M059J (cell line): ENCODE measurements at places on chromosomes 12 and 14. TPM values are rescaled to one million over a fixed set of nuclear protein-coding genes. Genes with fewer than 3 reads are reported as not detected.

- no peak for DNase-seq
These were observed 16.1 kb upstream of the AICDA start for GRCh38 chr12:8628731-8629130.

DNA sequence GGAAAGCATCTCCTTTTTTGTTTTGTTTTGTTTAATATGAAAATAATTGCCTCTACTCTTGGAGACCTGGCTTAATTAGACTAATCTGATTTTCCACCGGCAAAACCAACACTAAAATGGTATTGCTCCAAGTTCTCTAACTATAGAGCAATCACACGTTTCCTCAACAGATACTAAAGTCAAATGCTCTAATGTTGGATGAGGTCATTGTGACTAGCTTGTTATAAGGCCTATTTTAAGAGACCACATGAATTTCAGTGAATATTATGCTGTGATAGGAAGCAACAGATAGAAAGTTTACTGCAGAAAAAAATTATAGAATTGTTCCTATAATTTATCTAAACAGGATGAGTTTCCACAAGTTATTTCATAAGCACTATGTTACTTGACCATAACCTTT, 3.3 kb upstream of the CCDC196 start:
- DNase-seq = no peak

DNA sequence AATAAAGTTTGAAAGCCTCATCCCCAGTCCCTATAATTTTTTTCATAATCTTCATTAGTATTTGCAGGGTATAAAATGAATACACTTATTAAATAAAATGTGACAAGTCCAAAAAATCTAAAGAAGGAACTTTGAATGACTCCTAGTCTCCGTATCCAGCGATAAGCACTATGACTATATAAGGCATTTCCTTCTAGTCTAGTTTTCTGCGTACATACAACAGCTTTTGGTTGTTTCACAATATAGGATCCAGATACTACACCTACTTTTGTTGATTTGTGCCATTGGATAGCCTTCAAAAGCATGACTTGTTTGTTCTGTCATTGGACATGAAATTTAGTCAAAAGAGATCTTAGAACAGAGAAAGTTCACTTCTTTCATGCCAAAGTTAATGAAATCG, 133.3 kb upstream of the PWP1 start:
- no peak for DNase-seq

DNA sequence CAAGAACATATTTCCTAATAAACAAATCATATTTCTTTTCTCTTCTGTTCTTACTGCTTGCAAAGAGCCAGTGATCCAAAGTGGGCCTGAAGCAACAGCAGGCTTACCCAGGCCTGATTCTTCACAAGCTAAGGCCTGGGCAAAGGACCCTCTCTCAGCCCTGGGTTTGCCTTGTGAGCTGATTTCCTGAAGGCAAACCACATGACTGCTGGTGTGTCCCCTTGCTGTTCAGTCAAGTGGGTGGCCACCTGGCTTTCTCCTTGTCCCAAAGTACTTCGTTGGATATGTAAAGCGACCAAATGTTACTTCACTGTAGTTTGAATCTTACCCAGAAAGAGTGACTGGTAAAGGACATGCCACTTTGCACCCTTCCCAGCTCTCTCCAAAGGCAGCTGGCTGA, 392.9 kb downstream of the ZFP36L1 start:
- DNase-seq = no peak

DNA sequence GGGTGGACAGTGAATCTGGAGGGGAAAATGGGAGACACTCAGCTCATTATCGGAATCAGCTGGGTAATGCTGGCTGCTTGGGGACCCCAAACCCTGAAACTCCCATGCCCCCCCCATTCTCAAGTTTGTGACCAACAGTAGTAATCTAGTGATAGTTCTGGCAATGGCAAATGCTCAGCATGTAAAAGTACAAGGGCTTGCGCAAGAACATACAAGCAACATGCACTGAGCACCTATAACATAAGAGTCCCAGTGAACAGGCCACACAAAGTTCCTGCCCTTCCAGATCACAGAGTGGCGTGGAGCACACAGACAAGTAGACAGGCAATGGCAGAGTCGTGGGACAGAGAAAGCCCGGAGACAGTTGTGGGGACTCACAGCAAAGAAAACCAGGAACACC, 407.9 kb downstream of the MED13L start:
- no peak for DNase-seq

DNA sequence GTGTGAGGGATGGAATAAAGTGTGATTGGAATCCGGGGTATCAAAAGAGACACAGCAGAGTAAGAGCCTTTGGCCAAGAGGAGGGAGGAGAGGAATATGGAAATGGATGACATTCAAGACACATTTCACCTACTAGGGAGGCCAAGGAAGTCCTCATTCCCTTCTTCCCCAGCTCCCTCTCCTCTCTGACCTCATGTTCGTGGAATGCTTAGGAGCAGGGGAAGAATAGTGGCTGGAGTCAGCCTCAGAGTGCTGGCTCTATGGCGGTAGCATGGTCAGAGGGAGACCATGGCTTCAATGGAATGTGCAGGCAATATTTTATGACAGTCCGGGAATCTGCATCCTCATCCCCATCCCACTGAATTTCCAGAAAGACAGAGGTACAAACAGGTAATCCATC, 196.6 kb downstream of the EGLN3 start:
- DNase-seq = peak; percentile 85

GRCh38 chr14:63709589-63709988, 18.3 kb downstream of the SGPP1 start:
- no peak for DNase-seq

- DNase-seq = no peak
These were observed 13.1 kb downstream of the NKX2-1 start for GRCh38 chr14:36506732-36507614.

DNA sequence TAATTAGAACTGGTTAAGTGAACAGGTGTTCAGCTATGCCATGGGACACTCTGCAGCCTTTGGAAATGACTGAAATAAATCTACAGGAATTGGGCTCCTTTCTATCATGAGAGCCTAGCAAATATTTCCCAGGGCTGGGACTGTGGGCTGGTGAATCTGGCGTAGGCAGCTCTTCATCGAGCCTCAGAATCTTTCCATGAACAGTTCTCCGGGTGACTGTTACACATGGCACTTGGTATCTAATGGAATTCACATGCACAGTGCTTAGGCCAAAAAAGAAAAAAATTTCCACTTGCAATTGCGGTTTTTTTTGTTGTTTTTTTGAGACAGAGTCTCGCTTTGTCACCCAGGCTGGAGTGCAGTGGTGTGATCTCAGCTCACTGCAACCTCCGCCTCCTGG, 32.1 kb downstream of the PRKAB1 start:
- DNase-seq = no peak

DNA sequence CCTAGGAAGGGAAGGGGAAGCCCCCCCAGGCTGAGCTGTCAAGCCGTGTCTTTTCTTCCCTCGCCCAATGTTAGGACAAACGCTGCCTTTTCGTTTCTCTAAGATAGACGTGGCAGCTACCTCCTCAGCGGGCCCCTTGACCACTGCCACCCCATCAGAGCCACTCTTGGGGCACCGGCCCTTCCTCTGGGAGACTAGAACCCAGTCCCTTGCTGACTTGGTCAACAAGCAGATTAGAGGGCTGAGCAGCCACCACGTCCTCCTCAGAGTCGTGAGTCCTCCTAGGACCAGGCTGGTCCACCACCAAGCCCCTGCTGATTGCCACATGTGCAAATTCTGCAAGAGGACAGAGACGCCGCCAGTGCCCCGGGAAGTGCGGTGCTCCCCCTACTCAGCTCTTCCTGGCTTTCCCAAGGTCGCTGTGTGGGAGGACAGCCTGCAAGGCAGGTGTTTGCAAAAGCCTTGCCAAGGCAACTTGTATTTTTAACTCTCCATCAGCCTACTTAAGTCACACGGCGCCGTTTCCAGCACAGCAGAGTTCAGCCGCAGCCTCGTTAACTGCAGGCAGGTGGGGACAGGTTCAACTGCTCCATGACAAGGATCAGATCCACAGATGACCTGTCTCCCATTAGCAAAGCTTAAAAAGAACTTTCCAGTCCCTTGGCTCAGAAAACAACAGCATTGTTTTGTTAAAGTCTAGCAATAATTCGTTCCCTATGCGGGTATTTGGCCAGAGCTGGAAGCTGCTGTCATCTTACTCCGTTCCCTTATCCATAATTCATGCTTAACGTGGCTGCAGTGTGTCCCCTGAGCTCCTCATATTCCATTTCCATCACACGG, 65.6 kb downstream of the TESC start:
- no peak for DNase-seq

- DNase-seq = no peak
These were observed 52.1 kb downstream of the NUAK1 start for GRCh38 chr12:106086696-106087095.

GRCh38 chr12:7797698-7798398, 8.6 kb downstream of the NANOG start:
- peak; percentile 48 for DNase-seq

DNA sequence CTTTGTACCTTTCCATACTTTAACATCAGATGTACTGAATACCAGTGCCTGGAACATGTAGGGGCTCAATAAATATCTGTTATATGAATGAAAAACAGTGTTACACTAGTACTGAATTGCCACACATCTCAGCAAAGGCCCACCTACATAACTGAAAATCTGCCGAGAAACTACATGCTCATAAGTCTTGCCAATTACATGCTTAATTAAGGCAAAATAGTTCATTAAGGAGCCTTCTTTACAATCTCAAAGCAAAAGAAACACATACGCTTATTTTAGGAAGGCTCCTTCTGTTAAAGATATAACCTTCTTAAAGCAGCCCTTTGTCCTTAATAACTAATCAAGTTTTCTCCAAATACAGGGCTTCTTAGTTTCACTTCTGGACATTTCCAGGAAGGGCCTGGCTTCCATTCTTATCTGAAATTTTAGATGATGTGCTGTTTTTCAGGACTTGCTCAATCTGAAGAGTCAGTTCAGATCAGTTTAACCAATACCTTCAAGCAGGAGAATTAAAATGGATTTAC, 11.5 kb downstream of the LIMA1 start:
- DNase-seq = no peak

GRCh38 chr14:39367387-39367751, 64.9 kb downstream of the FBXO33 start:
- DNase-seq = no peak

- DNase-seq = no peak
These were observed 324.6 kb upstream of the DIO3 start for GRCh38 chr14:101236496-101237251.

GRCh38 chr14:71322655-71323250, 415.5 kb downstream of the PCNX1 start:
- peak; percentile 56 for DNase-seq

DNA sequence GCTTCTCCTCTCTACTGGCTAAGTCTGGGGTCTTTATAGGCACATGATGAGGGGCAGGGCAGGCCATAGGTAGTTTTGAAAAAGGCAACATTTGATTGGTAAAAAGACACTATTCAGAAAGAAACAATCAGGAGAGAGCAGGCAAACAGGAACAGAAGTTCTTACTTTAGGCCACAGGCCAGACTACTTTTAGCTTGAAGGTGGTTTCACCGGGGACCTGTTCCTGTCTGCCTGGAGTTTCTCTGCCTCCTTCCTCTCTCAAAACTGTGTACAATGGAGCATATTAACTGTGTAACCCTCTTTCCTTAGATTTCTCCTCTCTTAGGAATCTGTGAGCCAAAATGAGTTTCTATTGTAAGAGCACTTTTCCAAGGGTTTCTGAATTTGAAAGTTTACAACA, 167.9 kb upstream of the AVPR1A start:
- no peak for DNase-seq

DNA sequence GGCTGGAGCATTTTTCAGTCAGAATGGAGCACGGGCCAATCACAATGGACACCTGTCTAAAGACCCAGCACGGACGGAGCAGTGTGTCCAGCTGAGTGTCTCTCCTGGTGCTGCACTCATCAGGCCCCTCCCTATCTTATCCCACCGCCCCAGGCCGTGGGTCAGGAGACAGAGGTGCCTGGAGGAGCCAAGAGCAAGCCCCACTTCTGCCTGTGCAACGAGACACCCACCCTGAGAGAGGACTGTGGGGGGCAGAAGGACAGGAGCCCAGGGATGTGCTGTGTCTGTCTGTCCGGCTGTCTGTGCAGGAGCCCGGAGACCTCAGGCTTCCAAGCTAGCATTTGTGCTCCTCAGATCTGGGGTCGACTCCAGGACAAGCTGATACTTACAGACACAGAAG, 69.6 kb upstream of the SFSWAP start:
- no peak for DNase-seq

- DNase-seq = no peak
These were observed 7.6 kb downstream of the PNP start for GRCh38 chr14:20476776-20477175.

GRCh38 chr14:49766839-49767238, 1.1 kb upstream of the KLHDC2 start:
- peak; percentile 9 for DNase-seq

- no peak for DNase-seq
These were observed 23.5 kb upstream of the ARID4A start for GRCh38 chr14:58274881-58275280.

DNA sequence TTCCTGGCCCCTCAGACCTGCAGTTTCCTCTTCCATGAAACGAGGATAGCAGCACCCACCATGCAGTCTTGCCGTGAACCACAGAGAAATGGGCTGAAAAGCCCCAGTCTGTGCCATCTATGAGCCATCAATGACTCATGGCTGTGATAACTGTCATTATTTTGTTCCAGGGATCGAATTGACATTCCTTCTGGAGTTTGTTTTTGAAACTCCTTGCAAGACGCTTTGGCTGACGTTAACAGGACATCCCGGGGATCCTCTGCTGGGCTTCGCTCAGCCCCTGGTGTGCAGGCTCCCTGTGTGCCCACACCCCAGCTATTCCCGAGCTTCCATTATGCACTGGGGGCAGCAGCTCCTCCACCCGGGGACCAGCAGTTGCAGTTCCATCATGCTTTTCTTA, 33.8 kb downstream of the MMAB start:
- DNase-seq = peak; percentile 76

GRCh38 chr14:95133282-95133681, 24.0 kb downstream of the DICER1 start:
- no peak for DNase-seq

DNA sequence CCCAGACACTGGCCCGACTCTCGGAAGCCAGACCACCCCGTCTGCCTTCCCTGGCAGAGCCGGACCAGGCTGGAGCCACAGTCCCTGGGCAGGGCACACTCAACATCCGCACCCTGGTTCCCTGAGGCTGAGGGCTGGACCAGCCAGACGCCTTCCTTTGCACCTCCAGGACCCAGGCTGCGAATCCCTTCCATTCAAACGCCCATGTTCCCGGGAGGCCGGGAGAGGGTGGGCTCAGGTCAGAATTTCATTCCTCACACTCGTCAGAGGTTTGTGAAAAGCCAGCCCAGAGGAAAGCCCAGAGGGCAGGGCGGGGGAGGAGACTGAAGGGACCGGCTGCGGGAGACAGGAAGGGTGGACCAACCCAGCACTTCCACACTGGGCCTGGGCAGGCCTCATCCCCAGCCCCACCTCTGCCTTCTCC, 58.7 kb downstream of the LRRC74A start:
- DNase-seq = no peak

The GPR68 gene
- total RNA-seq = 0.71 and 1.6 TPM in 2 replicates

The EIF2S3B gene
- 0.64 and 1.1 TPM in 2 replicates for total RNA-seq

The B4GALNT1 gene
- total RNA-seq = 21.6 and 43.3 TPM in 2 replicates

The TTC5 gene
- 4.0 and 9.5 TPM in 2 replicates for total RNA-seq

The OAS1 gene
- total RNA-seq = 490 and 506 TPM in 2 replicates

The FGF6 gene
- not detected in 2 replicates for total RNA-seq

The RAD51AP1 gene
- total RNA-seq = 63.4 and 66.7 TPM in 2 replicates

The FAM181A gene
- not detected in 2 replicates for total RNA-seq

The LRP6 gene
- 8.1 and 13.0 TPM in 2 replicates for total RNA-seq

The SFSWAP gene
- total RNA-seq = 11.8 and 24.1 TPM in 2 replicates

The SCAF11 gene
- total RNA-seq = 65.2 and 69.8 TPM in 2 replicates

The ADCY6 gene
- total RNA-seq = 7.1 and 16.3 TPM in 2 replicates

The NOVA1 gene
- not detected in 2 replicates for total RNA-seq
